IPS DF 19.7 (cell line): ENCODE measurements at places on chromosomes 6 and 20.

- no peak for DNase-seq
These were observed 43.8 kb upstream of the HIVEP1 start for GRCh38 chr6:11968241-11968806.

GRCh38 chr6:35776364-35777215 lies at the start of gene CLPSL2:
Gene CLPSL2, plus strand, starts transcription at chr6:35776598. Its CDS starts 21 bp downstream, at chr6:35776619.
- no peak for DNase-seq

- DNase-seq, result no peak
These were observed 21.6 kb downstream of the LY86 start for GRCh38 chr6:6610031-6610591.

GRCh38 chr20:46132705-46133120 lies 14.6 kb downstream of the CD40 start:
- DNase-seq, result no peak

DNA sequence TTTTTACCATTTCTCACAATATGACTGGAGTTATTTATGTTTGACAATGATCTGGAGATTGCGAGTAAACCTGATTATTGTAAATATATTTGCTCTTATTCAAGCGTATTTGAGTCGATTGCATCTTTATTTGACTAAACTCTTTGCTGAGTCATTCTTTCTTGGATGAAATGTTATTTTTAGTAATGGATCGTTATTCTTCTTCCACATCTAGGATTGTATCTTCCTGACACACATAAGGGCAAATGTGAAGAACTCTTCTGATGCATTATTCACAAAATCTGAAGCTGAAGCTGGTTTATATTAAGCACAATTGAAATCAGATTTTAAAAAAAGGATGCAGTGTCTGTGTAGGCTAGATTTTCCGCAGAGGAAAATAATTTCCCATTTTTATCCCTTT lies 68.2 kb downstream of the SEL1L2 start:
- DNase-seq, result no peak

DNA sequence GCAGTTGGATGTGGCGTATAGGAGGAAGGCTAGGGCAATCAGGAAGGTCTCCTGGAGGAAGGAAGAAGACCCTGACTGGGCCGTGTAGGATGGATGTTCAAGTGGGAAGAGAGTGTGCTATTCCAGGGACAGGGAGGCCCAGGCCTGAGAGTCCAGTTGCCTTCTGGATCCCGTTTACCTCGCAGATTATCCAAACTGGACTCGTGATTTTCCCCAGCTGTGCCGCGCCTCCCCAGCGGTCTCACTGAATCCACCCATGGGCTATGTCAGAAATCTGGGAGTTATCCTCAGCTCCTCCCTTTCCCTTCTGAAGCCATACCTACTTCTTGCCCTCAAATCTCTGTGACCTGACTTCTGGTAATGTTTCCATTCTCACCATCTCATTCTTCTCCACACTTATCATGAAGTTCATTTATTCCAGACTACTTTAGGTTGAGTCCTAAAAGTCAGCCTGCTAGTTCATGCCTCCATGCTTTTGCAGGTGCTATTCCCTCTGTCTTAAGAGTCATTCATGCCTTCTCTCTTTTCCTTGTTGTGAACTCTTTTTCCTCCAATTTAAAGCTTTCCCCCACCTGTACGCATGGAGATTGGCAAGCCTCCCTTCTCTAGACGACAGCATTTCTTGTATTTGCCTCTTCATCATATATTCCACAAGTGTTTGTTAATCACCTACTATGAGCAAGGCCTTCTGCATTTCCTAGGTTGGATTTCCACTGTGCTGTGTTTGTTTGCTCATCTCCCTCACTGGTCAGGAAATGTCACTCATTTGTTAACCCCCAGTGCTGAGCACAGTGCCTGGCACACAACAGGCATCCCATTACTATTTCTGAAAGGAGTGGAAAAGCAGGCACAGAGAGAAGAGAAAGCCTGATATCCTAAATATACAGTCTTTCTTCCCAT lies 2.7 kb downstream of the SDCBP2 start:
- no peak for DNase-seq

GRCh38 chr6:1832844-1833787 lies 223.4 kb downstream of the FOXC1 start:
- no peak for DNase-seq

GRCh38 chr6:45305546-45305945 lies 22.6 kb upstream of the RUNX2 start:
- DNase-seq, result no peak

GRCh38 chr20:46618316-46619100 lies 32.8 kb downstream of the SLC13A3 start:
- DNase-seq, result no peak

GRCh38 chr20:37693242-37693634 lies 592 bp upstream of the CTNNBL1 start:
- no peak for DNase-seq

GRCh38 chr6:111686249-111686931 lies 80.7 kb upstream of the TRAF3IP2 start:
- no peak for DNase-seq

- no peak for DNase-seq
These were observed 4.3 kb upstream of the BTN3A2 start for GRCh38 chr6:26360451-26361416.

GRCh38 chr6:128403618-128404444 lies 116.6 kb downstream of the PTPRK start:
- no peak for DNase-seq

DNA sequence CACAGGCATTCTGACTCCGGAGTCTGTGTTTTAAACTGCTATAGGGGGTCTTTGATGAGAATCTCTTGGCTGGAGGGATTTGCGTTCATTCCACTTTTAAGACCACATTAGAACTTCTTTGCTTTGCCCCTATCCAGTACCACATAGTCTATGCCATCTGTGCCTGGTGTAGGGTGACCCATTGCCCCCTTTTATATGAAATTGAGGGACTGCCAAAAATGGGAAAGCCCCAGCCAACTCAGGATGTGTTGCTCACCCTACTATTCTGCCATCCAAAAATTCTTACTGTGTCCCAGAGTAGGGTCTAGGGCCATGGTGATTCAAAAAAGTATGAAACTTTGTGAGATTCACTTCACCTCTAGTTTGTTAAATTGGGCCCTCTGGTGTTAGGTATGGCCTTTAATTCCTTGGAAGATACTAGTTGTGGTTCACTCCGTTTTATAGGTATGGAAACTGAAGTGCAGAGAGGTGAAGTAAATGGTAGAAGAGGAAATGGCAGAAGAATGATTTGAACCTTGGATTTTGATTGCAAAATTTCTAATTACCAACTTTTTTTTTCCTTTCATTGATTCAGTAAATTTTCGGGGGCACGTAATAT lies 1.4 kb downstream of the PFDN4 start:
- no peak for DNase-seq

DNA sequence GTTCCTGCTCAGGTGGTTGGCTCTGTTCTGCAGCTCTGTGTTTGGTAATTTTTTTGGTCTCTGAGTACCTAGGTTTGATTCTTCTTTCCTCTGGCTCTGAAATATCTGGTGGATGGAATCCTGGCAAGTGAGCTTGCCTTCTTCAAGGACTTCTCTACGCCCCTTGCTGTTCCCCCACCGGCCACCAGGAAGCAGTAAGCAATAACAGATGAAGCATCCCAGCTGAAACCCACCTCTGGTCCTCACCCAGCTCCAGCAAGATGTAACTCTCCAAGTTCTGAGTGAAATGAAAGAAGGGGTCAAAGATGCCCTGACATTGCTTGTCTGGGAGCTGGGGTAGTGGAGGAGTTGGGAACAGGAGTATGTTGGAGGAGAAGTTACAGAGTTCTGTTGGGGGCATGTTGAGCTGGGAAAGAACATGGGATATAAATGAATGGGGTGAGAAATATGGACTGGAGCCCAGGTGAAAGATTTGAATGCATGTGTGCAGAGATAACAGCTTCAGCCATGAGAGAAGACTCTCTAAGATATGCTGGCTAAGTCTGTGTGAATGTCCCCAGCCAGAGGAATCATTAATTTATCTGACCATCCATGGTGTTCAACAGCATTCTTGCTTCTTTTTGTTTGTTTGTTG lies 51.3 kb upstream of the GLP1R start:
- no peak for DNase-seq

DNA sequence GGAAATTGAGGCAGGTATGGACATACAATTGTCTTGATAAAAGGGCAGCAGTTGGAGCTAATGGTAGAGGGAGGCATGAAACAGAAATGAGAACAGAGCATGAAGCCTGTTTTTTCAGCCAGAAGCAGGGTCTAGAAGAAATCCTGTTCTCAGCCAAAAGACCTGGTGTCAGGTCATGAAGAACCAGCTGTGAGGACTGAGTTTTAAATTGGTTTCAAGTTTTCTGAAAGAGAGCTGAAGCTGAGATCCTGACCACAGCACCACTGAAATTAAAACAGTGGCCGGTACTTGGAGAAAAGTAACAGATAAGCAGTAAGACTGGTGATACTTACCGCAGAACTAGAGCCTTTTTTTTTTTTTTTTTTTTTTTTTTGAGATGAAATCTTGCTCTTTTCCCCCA lies 283.8 kb upstream of the BMP2 start:
- DNase-seq, result no peak

DNA sequence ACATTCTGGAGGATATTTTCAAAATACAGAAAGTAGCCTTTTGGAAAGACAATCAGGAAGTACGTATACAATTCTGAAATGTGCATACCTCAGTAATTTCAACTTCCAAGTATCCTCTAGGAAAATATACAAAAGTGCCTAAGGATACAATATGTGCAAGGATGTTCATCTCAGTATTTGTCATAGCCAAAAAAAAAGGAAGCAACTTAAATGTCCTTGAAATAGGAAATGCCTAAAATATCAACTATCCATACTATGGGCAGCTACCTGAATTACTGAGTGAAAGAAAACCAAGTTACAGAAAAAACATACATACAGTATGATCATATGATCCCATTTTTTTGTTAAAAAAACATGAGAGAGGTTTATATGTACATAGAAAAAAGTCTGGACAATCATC lies 1.5 kb downstream of the PPIL1 start:
- DNase-seq, result no peak
